ENCODE measurements at places on chromosomes 2 and 18.

- DNase-seq, result no peak
Observed at GRCh38 chr2:101127319-101128056, 23.7 kb downstream of the TBC1D8 start.

DNA sequence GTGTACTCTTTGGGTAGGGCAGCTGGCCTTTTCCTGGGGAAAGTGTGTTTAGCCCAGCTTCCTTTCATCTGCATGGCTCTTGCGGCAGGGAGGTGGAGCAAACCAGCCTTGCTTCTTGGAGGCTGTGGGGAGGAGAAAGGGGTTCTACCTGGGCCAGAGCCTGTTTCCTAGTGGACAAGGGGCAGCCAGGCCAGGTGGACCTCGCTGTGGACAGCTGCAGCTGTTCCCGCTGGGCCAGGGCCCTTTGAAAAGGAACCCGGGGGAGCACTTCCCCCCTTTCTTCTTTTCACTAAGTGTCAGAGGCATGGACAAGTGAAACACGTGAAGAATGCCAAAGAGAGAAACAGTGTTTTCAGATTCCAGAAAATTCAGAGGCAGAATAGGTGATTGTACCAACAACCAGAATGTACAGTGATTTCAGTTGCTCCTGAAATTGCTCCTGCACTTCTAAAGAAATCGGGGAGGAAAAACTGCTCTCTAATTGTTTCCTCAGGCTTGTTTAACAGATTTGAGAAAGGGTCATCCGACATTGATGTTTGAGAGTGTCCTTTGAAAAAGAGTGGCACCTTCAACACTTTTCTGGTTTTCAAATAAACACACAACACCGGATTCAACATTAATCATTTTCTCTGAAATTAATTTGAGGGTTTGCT is 3.9 kb downstream of the GLI2 start:
- DNase-seq, result no peak

- DNase-seq, result no peak
Observed at GRCh38 chr2:167253025-167253424, 364.7 kb downstream of the XIRP2 start.

- DNase-seq, result no peak
Observed at GRCh38 chr2:233627331-233628025, 8.8 kb upstream of the UGT1A10 start.

GRCh38 chr2:211598238-211598637 is 940.4 kb downstream of the ERBB4 start:
- DNase-seq, result no peak

DNA sequence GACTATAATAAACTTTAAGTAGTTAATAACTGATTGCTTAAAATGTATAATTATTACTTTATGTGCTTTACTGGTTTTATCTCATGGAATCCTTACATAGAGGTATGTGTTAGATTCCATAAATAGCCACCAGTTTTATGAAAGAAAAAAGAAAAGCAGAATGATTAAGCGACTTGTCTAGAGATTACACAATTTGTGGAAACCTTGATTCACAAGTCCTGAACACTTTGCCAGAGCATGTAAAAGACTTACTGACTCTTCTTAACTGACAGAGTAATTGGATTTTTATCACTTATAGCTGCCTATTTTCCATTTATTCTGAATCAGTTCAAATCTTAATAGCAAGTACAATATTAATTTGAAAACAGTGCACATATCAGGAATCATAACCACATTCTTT is 448.7 kb upstream of the NETO1 start:
- no peak for DNase-seq

- no peak for DNase-seq
Observed at GRCh38 chr2:30584116-30584515, 137.1 kb downstream of the LCLAT1 start.

DNA sequence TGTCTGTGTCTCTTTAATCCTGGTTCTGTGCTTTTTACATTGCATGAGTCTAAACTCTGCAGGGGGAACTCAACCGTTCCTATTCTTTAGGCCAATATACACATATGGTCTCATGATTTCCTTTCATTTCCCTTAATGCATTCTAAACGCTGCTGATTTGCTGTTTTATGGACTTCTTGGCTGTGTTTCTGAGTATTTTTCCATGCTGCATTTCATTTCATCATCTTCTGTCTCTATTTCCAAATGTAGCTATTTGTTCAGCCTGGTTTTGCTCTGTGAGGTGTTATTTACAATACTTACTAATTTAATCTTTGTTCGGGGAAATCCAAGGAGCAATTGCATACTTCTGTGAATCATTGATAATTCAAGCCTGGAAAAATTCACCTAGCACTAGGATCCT is 897.2 kb downstream of the TSN start:
- DNase-seq, result no peak

- no peak for DNase-seq
Observed at GRCh38 chr2:62803961-62804360, 98.4 kb downstream of the EHBP1 start.

GRCh38 chr18:830315-830901 is 18.4 kb upstream of the YES1 start:
- DNase-seq, result no peak

- peak; percentile 41 for DNase-seq
Observed at GRCh38 chr18:13382366-13382953, 163.9 kb downstream of the LDLRAD4 start.

DNA sequence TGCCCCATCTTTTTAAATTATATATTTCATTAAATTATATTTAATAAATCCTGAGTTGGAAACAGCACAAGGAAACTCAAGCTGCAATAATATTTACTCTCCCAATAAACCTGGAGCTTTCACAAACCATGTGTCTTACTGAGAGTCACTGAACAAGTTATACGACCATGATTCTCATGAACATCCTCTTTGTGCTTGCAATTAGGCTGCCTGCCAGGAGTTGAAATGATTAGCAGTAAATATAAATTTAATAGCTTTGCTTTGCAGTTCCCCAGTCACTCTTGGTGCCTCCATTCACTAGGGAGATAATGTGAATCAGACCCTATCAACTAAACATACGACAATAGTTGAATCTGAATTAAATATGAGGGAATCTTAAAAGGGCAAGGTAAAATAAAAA is 905.1 kb downstream of the NRXN1 start:
- peak; percentile 90 for DNase-seq

GRCh38 chr2:187942876-187943275 is 348.8 kb upstream of the GULP1 start:
- DNase-seq, result no peak

DNA sequence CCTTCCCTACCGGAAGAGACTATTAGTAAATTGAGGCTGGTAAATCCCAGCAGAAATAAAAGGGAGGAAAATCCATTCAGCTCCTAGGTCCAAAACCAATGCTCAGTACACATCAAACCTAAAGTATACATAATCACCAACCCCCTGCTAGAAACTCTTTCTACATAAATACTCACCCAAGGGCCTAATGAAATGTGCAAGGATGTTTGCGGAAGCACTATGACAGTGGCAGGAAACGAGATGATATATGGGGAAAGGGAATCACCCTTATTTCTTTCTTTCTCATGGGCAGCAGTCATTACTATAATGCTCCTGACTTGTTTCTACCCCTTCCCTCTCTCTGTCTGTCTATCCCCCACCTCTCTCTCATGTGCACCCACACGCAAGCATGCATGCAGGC is 1.3 kb upstream of the SCTR start:
- DNase-seq, result no peak

- no peak for DNase-seq
Observed at GRCh38 chr2:8159966-8160603, 521.8 kb upstream of the ID2 start.

- no peak for DNase-seq
Observed at GRCh38 chr18:79510731-79511241, 115.1 kb downstream of the NFATC1 start.

- DNase-seq, result no peak
Observed at GRCh38 chr2:201407265-201407664, 44.0 kb downstream of the TRAK2 start.

GRCh38 chr18:27674411-27674810 is 489.3 kb upstream of the CHST9 start:
- DNase-seq, result no peak

DNA sequence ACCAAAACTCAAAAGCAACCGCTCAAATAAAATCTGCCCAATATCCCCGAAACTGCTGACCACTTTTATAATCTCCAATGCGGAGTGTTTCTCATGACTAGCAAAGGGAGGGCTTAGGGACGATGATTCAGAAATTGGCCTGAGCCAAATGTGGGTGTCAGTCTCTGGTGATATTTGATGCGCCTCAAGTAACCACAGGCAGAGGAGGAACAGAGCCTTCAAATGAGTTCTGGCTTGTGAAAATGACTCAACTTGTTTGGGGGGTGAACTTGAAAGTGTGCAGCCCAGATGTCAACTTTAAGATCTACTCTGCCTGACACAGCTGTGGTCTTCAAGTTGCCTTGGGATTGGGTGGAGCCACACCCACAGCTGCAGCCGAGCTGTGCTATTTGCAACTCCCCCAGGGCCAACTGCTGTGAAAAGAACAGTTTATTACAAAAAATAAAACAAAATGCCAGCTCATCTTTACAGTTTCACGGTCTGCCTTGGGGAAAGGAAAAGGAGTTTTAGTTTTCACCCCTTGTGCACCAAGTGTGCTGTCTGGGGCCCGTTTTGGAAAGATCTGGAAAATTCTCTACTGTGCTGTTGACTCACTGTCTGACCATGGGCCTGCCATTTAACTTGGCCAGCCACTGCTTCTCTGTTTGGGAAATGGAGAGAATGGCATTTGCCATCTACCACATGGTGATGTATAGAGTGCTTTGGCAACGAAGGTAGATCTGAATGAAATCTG is 222.1 kb downstream of the MTX2 start:
- DNase-seq, result no peak

GRCh38 chr18:48864876-48865275 is 85.9 kb downstream of the SMAD7 start:
- no peak for DNase-seq

GRCh38 chr2:46803911-46804670 is 111.5 kb downstream of the MCFD2 start:
- DNase-seq, result no peak

DNA sequence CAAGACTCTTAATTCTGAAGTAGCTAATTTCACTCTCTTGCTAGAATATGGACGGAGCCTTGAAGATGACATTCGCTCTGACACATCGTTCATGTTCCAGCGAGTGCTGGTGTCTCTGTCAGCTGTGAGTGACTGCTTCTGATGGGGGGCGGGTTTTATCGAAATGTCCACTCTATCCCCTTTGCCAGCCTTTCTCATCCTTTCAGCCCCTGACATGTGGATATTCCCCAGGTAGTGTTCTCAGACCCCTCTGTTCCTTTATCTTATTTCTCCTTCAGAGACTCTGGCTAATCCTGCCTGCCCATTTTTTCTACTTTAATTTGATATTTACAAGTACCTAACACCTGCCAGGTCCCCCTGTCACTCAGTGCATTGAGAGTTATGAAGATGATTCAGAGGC is 18.9 kb upstream of the GMCL1 start:
- no peak for DNase-seq

Measured in NCI-H748 treated with DMSO at 0.1 percent for 48 hours (cell line).